ENCODE measurements at places on chromosomes 7 and 10.

DNA sequence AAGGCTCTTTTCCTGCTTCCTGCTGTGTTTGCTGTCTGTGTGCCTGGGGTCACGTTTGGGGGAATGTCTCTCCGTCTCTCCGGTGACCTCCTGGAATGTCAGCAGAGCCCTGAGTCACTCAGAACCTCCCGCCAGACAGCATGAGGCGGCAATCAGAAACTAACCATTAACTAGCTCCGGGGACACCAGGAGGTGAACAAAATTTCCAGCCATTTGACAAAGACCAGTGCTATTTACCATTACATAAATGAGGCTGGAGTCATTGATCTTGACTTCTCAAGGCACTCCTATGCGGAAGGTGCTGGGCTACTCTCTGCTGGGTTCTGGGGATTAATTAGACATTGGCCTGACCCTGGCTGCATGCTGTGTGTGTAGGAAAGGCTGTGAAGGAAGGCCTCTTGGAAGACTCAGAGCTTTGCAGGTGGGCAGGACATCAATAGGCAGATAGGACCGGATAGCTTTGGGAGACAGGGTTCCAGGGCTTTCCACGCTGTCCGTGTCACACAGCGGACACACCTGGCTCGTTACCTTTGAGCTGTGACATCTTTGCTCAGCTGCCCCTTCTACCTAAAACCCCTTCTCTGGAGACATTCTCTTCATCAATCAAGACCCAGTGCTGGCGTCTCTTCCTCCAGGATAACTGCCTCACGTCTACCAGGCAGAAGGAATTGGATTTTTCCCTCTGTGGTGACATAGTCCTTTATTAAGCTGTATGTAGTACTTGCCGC, 77.0 kb downstream of the PFKFB3 start:
- no peak for DNase-seq

- no peak for DNase-seq
Observed at GRCh38 chr7:27096768-27097514, 1.1 kb upstream of the HOXA1 start.

DNA sequence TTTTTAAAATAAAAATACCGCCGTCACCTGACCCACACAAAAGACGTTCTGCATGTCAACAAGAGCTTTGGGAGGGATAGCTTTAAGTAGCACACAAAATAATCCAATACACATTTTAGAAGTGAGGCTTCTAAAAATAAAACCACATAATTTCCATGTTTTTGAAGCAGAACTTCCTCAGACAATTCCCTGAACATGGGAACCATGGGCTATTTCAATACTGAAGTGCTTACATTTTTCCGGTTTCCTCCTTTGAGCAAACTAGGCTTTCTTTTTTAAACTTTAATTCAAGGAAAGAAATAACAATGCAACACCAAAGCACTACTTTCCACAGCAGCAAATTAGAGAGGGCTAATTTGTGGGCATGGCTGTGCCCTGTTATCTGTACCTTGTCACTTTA, 59.9 kb downstream of the ELMO1 start:
- no peak for DNase-seq

DNA sequence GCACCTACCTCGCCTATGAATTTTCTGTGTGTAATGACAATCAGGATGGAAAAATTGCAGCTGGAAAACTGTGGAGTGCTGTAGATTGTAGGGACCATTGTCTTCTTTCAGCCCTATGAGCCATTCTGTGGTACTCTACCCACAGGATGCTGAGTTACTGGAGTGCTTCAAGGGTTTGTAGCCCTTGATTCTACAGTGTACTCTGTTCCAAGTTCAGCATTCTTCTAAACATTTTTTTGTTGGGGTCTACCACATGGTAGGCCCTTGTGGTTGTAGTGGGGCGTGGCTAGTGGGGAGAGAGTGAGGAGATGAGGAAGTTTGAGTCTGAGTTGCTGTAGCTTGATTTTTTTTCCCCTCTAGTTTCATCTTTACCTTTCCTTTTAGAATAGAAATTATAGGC, 33.5 kb downstream of the REEP3 start:
- no peak for DNase-seq

- DNase-seq = no peak
Observed at GRCh38 chr7:155274633-155275355, 22.9 kb upstream of the INSIG1 start.

DNA sequence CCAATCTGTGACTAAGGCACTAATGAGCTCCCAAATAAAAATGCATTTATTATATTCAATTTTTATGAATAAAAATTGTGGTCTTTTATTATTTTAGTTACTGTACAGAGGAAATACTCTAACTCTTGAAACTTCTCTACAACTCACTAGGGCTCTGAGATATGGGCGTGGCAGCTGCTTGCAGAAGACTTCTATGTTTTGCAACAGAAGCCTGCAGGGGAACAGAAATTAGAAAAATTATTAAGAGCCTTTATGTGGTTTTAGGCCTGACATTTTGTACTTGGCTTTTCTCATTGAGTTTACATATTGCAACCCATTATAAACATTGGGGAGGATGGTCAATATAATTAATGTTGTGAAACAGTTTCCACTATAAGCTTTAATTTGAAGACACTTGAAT, 581.4 kb downstream of the TNS3 start:
- no peak for DNase-seq

GRCh38 chr7:76357475-76358010, 1.2 kb downstream of the YWHAG start:
- no peak for DNase-seq

- no peak for DNase-seq
Observed at GRCh38 chr10:1655367-1655766, 82.0 kb downstream of the ADARB2 start.

- peak; percentile 72 for DNase-seq
Observed at GRCh38 chr10:132387764-132388210, 9.2 kb upstream of the PWWP2B start.

DNA sequence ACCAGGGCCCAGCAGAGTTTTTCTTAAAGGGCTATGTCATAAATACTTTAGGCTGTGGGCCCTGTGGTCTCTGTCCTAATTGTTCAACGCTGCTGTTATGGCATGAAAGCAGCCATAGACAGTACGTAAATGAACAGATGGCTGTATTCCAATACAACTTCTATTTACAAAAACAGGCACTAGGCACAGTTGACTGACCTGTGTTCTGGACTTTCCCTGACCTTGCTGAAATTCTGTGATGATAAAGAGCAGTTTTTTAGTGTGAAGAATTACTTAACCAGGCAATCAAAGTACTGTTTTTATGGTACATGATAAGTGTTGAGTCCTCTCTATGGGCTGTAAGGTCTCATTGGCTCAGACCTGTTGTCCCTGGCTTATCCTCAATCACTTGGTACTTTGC, 17.1 kb downstream of the PDCD11 start:
- DNase-seq = no peak

DNA sequence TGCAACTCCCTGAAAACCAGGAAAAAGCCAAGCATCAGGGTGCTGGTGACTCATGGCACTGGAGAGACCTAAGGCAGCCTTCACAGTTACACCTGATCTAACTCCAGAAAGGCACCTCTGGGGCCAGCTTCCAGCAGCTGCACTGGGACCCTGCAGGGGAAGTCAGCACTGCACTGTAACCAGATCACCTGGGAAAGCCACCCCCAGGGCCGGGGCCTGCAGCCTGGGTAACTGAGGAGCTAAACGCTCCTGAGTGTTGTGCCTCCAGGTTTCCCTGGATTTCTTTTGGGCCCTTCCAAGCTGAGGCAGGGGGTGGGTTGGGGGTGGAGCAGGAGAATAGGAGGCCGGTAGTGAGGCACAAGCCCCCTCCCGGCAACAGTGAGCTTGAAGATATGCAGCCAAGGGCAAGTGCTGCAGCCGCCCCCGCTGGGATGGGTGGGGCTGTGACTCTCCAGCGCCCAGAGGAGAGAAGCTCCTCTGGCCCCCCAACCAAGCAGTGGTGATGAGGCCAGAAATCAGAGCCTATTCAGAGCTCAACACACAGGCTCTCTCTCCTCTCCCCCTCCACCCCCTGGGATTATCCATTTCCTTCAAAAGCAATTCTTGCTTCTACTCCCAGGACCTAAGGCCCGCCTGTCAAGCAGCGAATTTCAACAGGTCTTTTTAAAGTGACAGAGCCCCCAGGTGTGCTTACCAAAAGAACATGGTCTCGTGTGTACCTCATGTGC, 2.6 kb downstream of the CXCL12 start:
- DNase-seq = no peak

DNA sequence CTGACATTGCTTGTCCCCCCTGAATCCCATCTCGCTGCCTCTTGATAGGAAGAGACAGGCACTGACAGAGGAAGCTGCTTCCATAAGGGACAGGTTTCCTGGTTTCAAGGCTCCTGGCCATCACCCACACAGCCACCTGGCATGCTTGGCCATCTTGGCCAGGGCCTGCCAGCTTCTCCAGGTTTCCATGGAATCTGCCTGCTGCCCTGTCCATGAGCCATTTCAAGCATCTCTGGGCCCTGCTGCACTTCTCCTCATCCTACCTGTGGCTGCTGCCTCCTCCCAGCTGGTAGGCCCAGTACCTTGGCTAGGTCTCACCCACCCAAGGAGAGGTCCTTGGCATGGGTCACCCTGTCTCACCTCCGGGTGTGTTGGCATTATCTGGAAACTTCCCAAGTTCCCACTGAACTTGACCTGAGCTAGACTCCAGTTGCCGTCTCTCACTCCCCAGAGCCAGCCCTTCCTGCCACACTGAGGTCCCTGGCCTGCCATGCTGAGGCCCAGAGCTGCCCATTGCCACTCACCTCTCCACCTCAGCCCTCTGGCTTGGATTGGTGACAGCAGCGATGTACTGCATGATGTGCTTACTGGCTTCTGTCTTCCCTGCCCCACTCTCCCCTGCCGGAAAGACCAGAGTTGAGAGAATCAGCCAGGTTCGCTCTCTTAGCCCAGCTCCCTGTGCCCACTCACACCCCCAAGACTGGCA, 2.6 kb downstream of the MYO1G start:
- DNase-seq = no peak

GRCh38 chr7:134293002-134293740, 23.6 kb downstream of the SLC35B4 start:
- no peak for DNase-seq

DNA sequence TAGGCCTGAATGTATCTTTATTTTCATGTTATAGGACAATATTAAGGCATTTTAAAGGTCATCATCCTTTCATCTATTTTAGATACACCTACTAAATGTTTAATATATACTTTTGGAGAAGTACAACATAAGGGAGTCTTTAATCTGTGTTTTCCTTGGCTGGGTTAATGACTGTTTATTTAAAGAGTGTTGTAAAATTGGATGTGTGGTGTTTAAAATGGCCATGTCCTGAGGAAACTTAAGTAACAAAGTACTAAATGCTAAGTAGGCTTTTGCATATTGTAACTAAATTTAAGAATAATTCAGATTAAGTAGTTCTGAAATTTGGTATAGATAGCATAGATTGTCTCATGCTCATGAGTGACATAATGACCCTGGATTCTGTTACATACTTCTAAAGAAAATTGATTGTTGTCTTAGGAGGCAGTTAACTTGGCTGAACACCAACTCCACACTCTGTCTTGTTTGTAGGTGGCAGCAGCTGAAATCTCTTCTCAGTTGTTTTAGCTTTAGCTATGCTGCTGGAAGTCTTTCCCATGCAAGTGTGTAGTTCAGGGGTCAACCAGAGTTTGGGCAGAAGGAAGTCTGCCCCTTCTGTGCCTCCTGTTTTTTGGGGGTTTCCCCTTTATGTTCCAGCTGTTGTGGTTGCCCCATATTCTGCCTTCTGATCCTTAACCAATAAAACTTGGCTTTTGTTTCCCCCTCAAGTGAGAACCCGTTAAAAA, 29.2 kb downstream of the DLD start:
- DNase-seq = no peak

GRCh38 chr7:40356312-40356711, 221.5 kb downstream of the SUGCT start:
- no peak for DNase-seq

DNA sequence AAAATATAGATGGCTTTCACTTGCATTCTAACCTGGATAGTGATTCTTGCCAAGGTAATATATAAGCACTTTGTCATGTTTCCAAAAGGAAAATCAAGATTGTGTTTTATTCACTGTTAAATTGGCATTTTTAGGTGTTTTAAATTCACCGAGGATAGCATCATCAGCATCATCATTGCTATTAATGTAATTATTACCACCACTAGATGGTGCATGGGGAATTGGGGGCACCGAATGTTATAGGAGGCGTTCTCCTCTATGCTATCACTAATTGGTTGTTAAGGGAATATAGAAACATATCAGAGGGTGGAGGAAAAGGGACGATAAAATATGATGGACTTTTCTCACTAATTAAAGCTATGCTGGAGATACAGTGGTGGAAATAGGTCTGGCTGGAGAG, 95.5 kb downstream of the CELF2 start:
- DNase-seq = no peak

DNA sequence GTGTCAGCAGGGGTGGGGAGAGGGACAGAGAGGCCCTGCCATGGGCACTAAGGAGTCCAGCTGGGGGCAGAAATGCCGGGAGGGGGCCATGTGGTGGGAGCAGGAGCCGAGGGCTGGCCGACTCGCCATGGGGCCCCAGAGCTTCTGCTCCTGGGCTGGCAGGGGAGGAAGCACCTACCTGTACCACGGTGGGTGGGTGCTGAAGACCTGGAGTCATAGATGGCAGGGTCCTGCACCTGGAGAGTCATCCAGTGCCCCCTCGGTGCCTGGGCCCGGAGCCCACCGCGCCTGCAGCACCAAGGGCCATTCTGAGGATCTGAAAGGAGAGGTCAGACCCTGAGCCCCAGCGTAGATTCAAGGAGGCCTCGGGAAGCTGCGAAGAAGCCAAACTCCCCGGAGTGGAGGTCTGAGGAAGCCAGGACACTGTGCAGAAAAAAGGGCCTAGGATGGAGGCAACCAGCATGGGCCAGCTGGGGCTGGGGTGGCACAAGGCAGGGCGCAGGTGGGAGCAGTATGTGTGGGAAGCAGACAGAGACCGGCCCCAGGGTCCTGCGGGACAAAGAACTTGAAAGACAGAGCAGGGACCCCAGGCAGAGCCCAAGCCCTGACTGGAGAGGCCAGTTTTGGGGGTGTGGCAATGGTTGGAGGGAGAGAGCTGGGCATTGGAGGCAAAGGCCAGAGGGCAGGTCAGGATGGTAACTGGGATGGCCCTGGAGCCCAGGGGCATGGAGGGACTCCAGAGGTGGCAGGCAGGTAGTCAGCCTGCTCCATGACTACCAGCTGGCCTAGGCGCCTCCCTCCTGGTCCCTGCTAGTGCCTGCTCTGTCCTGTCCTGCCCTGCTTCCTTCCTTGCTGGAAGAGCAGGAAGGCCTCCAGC, 26.7 kb upstream of the SMARCD3 start:
- no peak for DNase-seq

GRCh38 chr7:2802101-2802500, 42.0 kb downstream of the GNA12 start:
- no peak for DNase-seq

DNA sequence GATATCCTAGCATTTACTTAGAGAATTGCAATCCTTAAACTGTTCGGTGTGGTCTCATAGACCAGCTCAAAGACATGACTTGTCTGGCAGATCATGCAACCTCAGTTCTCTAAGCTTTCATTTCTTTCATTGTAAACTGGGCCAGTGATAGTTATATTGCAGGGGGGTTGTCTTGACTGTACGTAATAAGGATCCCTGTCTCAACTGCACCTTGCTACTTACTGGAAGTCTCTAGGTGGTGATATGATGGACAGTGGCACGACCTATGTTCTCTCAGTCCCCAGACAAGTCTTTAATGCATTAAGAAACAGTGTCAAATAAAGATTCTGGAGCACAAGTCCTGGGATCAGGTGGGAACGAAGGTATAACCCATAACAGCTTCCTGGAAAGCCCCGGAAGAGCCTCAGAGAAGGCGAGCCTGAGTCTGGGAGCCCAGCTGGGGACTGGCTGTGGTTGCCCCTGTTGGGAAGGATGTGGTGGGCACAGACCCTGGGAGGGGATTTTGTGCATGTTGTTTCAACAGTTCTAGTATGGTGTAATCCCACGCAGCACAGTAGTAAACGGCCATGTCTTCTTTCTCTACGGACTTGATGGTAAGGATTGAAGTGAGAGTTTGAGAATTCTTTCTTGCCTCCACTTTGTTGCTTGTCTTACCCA, 26.0 kb upstream of the TARP start:
- no peak for DNase-seq

All from activated CD8-positive, alpha-beta memory T cell treated with anti-CD3 and anti-CD28 coated beads for 48 hours (primary cell).